ENCODE measurements at places on chromosomes 3 and 15. TPM values are rescaled to one million over a fixed set of nuclear protein-coding genes. Genes with fewer than 3 reads are reported as not detected.

Gene GNAT1
- not detected for total RNA-seq

GRCh38 chr15:66474135-66474534 lies 23.4 kb downstream of the SNAPC5 start:
- DNase-seq, result no peak

Gene CAV3
- total RNA-seq, result not detected

GRCh38 chr15:78243058-78243457 lies 8.7 kb upstream of the ACSBG1 start:
- no peak for DNase-seq

DNA sequence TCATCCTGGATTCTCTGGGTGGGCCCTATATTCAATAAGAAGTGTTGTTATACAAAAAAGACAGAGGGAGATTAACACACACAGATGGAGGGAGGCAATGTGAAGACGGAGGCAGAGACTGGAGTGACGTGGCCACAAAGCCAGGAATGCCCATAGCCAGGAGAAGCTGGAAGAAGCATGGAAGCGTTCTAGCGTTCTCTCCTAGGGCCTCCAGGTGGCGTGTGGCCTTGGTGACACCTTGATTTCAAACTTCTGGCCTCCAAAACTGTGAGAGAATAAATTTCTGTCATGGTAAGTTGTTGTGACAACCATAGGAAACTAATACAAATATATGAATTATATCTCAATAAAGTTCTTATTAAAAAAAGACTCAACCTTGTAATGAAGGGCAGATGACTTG lies 21.3 kb downstream of the THBS1 start:
- DNase-seq, result no peak

Gene ULK3
- 50.3 TPM for total RNA-seq

DNA sequence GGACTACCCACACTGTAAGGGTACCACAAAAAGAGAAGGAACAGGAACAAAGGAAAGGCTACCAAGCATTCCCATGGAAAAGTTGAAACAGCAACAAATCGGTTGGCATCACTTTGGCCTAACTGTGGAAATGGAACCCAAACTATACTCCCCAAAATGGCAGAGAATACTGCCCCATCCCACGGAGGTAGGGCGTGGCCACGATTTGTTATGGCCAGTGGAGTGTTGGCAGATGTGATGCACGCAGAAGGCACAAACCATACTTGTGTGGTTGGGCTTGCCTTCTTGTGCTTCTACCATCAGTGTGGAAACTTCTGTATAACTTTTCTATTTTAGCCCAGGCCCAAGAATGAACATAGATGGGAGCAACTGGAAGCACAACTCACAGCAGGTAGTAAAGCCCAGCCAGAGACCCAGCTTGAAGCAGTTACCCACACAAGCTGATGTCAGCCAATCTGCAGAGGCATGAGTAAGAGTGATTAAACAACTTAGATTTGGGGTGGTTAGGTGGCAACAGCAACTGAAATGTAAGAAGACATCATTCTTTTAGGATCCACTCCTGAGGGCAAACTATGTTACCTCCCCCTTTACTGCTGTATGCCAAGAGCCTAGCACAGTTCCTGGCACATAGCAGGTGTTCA lies 64.1 kb downstream of the BTD start:
- no peak for DNase-seq

- no peak for DNase-seq
Observed at GRCh38 chr3:37675833-37676596, 185.7 kb upstream of the CTDSPL start.

Gene ABI3BP
- 0.32 TPM for total RNA-seq

DNA sequence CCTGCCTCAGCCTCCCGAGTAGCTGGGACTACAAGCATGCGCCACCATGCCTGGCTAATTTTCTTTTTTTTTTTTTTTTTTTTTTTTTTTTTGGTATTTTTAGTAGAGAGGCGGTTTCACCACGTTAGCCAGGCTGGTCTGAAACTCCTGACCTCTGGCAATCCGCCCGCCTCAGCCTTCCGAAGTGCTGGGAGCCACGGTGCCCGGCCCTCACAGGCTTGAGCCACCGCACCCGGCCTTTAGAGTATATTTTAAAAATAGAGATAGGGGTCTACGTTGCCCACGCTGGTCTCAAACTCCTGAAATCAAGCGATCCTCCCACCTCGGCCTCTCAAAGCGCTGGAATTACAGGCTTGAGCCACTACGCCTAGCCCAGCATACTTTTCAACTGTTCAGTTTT lies 93.4 kb upstream of the CHD2 start:
- no peak for DNase-seq

DNA sequence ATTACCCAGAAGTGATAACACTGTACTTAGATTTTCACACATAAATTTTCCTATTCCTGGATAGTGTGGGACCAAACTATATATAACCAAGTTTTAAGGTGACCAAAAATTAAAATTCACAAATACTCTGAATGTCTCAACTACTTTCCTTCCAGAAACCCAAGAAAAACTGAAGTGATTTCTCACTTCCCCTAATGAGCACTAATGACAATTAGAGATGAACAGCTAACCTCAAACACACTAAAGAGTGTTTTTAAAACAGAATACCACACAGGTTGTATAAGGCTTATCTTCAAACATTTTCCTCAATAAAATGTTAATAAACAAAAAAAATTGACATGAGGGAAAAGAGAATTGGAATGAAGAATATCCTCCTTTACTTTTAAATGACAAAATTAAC lies 188.2 kb downstream of the ZBTB20 start:
- DNase-seq, result no peak

DNA sequence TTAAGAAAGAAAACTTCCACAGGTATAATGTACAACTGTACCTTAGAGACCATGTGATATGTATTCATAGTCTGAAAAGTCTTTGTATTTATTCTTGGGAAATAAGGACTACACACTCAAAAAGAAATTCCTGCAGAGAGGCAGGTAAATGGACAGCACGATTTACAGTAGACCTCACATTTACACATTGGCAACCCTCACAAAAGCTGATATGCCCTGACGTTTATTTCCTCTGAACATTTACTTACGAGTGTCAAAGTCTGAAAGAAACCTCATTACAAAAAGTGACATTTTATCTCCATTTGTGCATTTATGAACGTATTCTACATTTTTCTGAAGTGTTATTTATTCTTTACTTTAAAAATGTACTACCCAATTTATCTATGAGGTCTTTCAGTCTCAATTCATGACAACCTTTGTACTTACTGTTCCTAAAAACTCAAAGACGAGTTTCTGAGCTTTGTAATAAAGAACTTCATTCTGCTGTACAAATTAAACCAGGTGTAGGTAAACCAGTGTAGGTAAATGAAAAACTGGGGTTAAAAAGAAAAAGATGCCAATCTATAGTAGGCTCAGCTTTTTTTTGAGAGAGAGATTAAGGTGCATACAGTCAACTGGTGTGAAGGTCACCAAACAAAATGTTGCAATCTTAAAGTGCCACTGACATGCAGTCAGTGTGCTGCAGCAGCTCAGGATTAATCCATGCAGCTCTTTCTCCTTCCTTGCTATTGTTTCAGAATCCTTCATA lies 44.3 kb downstream of the THRB start:
- DNase-seq, result no peak

DNA sequence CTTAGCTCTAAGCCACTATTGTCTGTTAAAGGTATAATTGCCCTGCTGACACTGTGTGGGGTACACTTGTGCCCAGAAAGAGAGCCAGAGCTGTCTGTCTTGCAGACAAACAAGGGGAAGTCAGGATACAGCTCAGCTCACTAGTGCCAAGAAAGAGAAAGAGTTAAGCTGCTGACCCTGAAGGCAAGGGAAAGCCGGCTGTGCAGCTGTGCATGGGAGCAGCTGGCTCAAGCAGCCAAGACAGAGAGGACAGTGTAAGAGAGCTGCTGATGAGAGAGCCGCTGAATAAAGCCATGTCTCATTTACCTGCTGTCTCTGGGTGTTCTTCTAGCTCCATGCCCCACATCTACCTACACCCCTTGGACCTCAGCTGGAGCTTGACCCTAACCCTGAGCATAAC lies 428.1 kb upstream of the NAALADL2 start:
- DNase-seq, result no peak

DNA sequence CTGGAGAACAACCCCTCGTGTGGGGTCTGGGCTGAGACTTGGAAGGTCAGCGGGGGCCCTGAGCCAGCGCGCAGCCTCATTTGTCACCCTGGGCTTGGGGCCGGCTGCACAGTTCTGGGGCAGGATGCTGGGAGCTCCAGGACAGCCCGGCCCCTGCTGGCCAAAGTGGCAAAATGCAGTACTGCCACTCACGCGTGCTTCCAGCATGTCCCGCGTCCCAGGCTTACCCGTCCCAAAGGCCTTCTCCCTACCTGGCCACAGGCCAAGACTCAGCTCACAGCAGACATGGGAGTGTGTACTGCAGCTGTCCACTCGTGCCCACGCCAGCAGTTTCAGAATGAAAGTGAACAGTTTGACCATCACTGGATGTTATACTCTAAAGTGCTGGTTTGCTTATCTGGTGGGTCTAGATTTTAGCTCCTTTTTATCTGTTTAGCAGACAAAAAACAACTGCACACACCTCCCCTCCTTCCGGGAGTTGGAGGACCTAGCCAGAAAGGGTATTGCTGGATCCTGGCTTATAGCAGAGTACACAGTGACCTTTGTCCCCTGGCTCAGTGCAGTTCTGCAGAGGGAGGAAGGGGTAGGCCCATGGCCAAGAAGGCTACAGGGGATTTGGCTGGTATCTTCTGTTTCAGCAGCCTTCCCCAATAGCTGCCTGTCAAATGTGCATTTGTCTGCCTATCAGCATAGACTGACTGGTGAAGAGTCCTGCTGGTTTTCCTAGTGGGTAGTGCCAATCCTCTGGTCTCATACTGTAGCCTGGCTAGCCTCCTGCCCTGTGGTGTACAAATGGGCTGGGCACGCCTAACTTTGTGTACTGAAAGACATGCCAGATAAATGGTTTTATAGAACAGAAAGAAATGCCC lies 23.2 kb upstream of the IP6K2 start:
- peak; percentile 61 for DNase-seq

GRCh38 chr3:52217409-52217805 lies 8.0 kb downstream of the TLR9 start:
- no peak for DNase-seq

Gene MRAS
- total RNA-seq, result not detected

Gene GOLGA8Q
- total RNA-seq, result 1.6 TPM

DNA sequence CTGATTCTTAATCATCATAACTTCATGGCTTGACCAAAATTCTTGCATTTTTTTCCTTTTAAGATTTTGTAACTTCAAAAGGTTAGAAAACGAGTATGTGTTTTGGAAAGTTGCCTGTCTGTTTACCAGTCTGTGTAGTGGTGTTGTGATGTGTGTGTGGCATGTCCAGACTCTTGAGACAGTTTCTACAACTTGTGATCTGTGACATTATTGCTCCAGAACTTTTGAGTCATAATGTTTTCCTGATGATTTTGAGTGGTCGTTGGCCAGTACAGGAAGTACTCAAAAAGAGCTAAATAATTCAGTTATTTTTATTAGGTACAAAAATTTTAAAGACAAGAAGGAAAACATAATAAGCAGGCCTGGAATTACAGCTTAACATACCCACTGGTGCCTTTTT lies 229.0 kb upstream of the C2CD4B start:
- no peak for DNase-seq

DNA sequence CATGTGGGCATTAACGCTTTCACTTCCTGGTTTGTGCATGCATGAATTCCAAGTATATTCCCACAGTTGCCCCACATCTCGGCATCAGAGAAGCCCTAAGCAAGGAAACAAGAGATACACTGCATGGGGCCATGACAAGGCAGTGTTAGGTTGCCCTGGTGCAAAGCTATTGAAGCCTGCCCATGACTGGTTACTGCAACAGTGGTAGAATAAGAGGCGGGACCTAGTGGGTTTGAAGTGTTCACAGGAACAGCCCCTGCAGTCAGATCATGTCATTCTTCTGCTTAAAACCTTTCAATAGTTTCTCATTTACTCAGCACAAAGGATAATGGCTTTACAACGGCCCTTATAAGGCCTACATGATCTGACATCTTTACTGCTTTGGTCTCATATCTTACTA lies 80.9 kb upstream of the TOPAZ1 start:
- no peak for DNase-seq

DNA sequence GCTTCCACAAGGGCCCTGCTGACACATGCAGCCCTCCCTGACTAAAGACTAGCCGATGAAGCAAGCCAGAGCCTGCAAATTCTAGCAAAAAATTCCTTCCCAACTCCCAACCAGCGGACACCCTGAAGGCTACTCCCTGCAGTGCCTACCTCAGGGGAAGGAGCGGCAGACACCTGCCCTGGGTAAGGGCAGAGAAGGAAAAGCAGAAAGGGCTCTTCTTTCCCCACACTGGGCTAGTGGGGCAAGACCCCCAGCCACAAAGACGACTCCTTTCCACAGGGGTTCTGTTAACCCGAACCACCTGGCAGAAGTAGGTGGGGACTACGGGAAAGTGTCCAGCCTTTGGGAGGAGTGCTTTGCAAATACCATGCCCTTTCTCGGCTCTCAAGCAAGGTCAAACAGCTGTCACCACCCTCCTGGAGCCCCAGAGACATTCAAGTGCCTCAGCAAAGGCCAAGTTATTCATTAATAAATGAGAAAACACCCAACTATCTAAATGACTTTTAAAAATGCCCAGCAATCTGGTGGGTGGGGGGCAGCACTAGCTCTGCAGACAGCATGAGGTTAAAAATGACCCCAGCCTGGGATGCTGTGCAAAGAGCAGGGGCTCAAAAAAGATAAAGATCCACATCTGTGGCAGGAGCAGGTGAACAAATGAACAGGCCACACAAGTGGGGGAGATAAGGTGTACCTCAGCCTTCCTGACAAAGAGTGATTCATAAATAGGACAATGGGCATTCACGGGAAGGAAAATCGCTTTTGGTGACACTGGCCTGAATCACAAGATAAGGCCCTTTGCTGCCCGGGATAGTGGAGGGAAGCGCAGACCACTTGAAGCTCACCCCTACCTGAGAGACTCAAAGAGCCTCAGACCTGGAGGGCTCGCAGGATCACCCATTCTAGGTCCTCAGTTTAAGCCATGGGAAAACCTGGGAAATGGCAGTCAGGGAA lies 33.0 kb downstream of the CCDC12 start:
- DNase-seq, result no peak

Gene RAD18
- 51.6 TPM for total RNA-seq

DNA sequence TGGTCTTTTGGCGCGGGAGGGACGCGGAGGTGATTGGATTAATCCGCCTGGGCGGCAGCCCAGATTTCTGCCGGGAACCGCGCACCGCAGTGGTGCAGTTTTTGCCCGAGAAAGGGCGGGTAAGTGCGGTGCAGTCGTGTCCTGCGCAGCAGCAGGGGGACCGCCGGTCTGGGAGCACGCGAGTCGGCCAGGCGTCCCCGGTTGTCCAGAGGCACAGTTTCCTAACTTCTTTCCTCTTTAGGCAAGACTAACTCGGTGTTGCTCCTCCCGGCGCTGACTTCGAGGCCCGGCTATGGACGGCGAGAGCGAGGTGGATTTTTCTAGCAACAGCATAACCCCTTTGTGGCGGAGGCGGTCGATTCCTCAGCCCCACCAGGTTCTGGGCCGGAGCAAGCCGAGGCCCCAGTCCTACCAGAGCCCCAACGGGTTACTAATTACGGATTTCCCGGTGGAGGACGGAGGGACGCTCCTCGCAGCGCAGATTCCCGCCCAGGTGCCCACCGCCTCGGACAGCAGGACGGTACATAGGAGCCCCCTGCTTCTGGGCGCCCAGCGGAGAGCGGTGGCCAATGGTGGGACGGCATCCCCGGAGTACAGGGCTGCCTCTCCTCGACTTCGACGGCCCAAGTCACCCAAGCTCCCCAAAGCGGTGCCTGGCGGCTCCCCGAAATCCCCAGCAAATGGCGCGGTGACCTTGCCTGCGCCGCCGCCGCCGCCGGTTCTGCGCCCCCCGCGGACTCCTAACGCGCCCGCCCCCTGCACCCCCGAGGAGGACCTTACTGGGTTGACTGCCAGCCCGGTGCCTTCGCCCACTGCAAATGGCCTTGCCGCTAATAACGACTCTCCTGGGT lies 736 bp downstream of the ARHGEF26 start:
- DNase-seq, result peak; percentile 28

Gene MOBP
- not detected for total RNA-seq
